Stimulated activated CD4-positive, alpha-beta T cell treated with anti-CD3 and anti-CD28 coated beads, Interleukin-12 subunit alpha, Interleukin-12 subunit beta, amount 100 ng/mL, for 24 hours (primary cell): ENCODE measurements at places on chromosomes 2 and 18.
A peak's percentile ranks its signal among the peaks of the same experiment; 100 is the strongest.

GRCh38 chr18:77167251-77167650, 34.7 kb upstream of the MBP start:
- DNase-seq, result no peak

DNA sequence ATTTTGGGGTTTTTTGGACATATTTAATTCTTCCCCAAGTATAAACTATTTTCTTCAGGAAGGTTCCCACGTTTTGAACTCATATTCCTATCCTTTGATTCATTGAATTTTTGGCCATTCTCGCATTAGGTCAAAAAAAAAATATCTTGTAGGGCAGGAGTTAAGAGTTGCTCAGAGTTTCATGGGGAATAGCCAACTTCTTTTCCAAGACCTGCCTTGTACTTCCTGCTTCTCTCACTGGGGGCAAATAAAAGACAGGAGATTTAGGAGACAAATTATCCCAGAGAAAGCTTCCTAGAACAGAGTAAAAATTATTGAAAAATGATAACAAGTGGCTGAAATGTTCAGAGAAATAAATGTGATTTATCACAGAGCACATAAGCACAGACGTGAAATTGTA, 55.2 kb upstream of the BCL11A start:
- no peak for DNase-seq

DNA sequence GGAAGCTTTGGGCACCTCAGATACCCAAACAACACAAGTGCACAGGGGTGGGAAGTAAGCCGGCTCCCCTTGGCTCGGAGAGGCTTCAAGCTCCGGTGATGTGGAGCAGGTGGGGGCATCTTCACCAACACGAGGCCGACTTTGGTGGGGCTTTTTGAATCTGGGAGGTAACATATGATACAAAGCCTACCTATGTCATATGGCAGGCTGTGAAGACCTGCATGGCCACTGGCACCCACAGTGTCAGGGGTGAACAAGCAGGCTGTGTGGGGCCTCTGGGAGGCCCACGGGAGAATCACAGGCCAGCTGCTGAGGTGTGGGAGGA, 109.0 kb downstream of the EIPR1 start:
- DNase-seq, result no peak

GRCh38 chr2:99420751-99421299, 69.0 kb downstream of the REV1 start:
- no peak for DNase-seq

DNA sequence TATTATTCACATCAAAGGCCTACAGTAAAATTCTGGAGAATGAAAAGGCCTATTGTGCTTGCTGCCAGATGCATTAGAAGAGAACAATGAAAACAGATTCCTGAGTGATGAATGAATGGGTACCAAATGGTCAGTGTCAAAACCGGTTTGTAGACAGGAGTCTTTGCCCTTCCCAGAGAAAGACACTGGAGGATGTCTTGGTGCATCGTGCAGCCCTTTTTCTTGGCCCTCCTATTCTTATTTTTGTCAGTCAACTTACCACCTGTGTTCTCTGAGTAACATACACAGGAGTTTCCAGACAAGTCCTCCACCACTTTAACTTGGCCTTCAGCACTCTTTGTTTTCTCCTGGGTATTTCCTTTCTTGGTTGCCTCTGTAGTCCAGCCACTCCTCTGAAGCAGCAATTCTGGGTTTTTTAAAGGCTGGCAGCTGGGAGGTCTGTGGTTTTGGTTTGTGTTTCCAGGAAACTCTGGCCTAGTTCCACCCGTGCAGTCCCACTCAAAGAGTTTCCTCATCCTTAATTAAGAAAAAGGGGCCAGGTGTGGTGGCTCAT, 29.4 kb downstream of the PSTPIP2 start:
- DNase-seq, result no peak

- peak; percentile 40 for DNase-seq
Observed at GRCh38 chr2:29923110-29923721, 1.8 kb upstream of the ALK start.
